ENCODE measurements at places on chromosomes 5 and 9.

DNA sequence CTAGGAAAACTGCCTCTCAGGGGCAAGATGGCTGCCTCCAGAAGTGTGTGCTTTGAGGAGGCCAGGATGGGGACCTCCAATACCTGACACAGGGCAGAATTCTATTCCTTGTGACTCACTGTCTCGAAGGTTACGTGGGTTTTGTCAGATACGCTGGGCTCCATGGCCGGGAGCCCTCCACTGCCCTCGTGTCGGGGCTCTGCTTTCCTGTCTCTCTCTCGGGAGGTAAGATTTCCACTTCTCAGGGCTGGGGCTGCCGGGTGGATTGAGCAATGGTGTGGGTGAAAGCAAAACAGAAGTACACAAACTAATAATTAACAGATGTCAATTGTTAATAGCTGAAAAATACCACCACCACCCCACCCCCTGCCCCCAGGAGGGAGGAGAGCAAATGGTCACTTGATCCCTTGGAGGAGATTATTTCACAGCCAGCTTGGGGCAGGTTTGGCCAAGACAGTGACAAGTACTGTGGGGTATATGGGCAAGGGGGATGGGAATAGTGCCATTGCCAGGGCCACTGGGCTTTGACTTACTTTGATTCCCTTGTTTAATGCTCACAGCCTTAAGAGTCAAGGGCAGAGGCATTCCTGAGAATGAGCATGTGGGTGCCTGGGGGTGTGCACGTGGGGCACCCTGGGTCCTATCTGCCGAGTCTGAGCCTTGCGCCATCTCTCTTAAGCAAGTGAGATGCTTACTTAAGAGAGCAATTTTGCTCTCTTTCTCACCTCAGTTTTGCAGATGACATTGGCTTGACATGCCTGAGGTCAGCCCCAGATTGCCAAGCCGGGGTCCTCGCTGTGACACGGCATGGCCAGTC is 28.8 kb upstream of the DAB2IP start:
- DNase-seq, result no peak

- DNase-seq, result no peak
Measured at GRCh38 chr5:109676920-109677319, 12.8 kb upstream of the MAN2A1 start.

GRCh38 chr5:136809382-136809781 is 444.0 kb upstream of the TRPC7 start:
- DNase-seq, result no peak

GRCh38 chr5:173310218-173310769 is 17.9 kb downstream of the STC2 start:
- no peak for DNase-seq

DNA sequence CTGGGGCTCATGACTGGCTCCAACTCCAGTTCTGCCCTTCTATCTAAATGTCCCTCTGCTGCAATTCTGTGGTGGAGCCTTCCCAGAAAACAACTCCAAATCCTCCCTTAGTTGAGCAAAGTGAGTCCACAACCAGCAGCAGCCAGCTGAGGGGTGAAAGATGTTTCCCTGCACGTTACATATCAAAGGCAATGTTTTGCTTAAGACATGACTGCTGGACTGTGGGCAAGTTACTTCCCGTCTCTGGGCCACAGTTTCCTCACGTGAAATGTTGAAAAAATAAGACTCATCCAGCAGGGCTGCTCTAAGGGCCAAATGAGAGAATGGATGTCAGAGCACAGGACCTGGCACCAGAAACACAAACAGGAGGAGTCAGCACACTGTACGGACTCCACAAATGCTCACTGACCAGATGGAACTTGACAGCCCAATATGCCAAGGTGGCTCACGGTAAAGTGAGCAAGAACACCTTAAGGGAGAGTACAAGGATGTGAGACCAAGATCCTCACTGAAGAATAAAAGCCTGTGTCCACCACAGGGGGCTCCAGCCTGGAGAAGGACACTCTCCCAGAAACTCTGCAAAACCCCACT is 138.4 kb upstream of the ABCA1 start:
- no peak for DNase-seq

GRCh38 chr9:128987805-128988204 is 40.3 kb downstream of the NUP188 start:
- peak; percentile 64 for DNase-seq

DNA sequence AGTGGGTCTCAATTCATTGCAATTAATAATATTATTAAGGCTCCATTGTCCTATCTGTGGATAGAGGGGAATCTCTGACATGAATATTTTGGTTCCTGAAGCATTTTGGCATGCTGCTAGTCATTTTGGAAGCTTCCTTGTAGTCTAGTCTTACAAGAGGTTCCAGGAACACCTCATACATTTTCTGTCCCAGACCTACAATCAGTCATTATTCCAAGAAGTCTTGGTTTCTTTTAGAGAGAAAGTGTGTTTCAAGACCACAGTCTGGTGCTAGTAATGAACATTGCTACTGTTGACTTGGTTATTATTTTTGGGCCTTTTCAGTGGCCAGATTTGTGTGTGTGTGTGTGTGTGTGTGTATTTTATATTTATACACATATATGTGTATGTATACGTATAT is 98.9 kb downstream of the ERCC6L2 start:
- DNase-seq, result no peak

- no peak for DNase-seq
Measured at GRCh38 chr9:115525111-115526058, 407.4 kb upstream of the TNC start.

DNA sequence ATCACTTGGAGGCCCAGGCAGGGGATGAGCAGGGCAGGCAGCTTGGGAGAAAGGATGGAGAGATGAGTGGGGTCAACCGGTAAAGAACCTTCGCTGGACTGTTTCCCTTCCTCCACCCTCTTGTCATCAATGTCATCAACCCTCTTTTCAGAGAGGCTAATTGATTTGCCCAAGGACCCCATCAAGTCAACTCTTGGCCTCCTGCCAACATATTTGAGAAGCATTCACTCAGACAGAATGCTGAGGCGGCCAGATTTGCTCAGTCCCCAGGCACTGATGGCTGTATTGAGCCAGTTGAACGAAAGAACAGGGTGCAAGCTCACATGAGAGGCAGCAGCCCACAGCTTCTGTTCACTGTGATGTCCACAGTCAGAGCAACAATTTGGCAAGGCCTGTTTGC is 193.5 kb downstream of the RFK start:
- DNase-seq, result no peak

- DNase-seq, result peak; percentile 16
Measured at GRCh38 chr5:33494466-33494865, 53.7 kb downstream of the TARS1 start.

DNA sequence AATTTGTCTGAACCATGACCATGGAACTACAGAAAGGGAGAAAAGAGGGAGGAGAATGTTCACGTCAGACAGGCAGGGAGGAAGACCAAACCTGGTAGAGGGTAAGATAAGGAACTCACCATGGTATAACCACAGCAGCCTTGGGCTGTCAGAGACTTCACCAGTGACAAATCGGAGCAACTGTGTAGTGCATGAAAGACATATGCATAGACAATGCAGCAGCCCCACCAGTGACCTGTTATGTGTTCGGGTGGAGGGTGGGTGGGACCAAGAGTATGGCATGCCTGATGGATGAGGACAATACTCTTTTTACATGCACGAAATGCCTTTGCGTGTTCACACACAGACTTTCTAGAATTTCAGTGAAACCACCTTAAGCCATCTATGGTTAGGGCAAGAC is 221.8 kb upstream of the RASEF start:
- no peak for DNase-seq

- DNase-seq, result no peak
Measured at GRCh38 chr9:114905170-114905940, 25.0 kb downstream of the TNFSF8 start.

DNA sequence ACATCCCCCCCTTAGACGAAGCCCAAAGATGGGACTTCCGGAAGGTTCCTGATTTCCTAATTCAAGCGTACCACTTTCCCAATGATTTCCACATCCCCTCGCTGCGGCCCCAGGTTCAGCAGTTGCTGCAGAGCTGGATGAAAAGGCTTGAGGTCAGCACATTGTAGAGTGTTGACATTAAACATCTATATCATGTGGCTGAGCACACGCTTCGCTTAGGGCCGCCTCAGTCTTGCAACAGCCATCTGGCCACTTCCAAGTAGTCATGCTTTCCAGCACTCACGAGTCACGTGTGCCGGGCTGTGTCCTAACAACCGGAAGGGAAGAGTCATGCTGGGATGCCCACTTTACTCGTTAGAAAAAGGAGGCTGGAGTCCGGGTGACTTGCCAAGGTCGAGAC is 340.6 kb upstream of the IRX4 start:
- DNase-seq, result no peak

- DNase-seq, result no peak
Measured at GRCh38 chr5:90131383-90132133, 278.0 kb downstream of the CETN3 start.
